ENCODE measurements at places on chromosomes 5 and 9. TPM values are rescaled to one million over a fixed set of nuclear protein-coding genes. Genes with fewer than 3 reads are reported as not detected.

GRCh38 chr5:160133918-160134304 is 14.7 kb upstream of the PWWP2A start:
- DNase-seq: no peak

DNA sequence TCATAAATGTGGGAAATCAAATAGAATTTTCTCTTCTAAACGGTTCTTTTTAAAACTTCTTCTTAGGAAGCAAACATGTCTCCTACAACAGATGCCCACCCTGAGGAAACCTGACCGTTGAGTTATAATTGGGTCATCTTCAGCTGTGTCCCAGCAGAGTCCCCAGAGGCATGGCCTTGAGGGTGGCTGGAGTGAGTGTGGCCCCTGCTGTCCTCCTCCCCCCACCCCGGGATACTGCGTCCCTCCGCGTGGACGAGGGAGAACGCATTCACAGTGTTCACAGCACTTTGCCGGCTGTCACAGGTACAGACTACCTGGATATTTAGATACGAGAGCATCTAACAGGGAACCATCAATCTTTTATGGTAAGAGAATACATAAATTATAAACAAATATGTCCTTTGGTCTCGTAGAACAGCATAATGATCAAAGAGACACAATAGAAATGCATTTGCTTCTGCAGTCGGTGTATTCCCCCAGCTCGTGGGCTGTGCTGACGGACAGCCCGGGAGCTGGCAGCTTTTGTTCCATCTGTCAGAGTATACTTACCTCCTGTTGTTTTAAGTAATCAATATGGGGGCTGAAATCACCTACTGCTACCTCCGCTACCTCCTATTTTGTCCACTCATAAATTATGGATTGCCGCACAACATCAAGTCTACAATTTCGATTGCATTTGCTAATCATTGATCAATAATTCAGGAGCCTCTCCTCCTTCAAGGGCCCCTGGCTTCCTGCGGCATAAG is 214.7 kb downstream of the IRX2 start:
- no peak for DNase-seq

- DNase-seq: peak; percentile 68
Observed at GRCh38 chr5:59724482-59725391, 168.8 kb downstream of the PDE4D start.

GRCh38 chr5:136772491-136772890 is 407.1 kb upstream of the TRPC7 start:
- DNase-seq: no peak

SLC25A2 gene
- total RNA-seq: not detected

SPTAN1 gene
- 203 TPM for total RNA-seq

AIF1L gene
- 0.69 TPM for total RNA-seq

PRRT1B gene
- total RNA-seq: 0.10 TPM

NUTM2G gene
- total RNA-seq: not detected

Measured in HT-29 (cell line).